ENCODE measurements at places on chromosomes 12 and 14.
A peak's percentile ranks its signal among the peaks of the same experiment; 100 is the strongest.

DNA sequence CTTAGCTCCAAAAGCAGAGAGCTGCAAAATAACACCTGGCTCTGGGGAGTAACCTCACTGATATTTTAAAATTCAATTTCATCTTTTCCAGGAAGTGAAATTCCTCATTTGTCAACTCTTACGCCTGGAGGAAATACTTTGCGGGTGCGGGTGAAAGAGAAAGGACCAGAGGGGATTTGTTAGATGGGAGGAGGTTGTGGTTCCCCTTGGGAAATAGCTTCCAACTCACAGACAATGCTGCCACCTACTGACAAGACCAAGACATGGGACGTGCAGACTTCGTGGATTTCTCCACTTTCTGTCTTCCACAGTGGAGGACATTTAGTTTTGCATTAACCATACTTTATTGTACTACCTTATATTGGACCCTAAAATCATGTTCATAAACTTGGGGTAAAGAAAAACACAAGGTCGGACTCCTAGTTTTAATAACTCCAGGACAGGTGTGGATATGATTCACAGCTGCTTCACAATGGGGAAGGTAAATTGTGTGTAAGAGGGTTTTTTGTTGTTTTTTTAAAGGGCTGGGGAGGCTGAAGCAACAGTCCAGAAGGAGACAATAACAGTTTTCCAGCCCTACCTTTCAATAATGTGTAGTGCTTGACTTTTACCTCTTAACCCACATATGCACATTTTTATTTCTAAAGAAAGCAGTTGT lies 10.8 kb downstream of the FBXL14 start:
- DNase-seq = peak; percentile 88

- no peak for DNase-seq
Measured at GRCh38 chr14:103130965-103131364, 7.7 kb downstream of the TNFAIP2 start.

DNA sequence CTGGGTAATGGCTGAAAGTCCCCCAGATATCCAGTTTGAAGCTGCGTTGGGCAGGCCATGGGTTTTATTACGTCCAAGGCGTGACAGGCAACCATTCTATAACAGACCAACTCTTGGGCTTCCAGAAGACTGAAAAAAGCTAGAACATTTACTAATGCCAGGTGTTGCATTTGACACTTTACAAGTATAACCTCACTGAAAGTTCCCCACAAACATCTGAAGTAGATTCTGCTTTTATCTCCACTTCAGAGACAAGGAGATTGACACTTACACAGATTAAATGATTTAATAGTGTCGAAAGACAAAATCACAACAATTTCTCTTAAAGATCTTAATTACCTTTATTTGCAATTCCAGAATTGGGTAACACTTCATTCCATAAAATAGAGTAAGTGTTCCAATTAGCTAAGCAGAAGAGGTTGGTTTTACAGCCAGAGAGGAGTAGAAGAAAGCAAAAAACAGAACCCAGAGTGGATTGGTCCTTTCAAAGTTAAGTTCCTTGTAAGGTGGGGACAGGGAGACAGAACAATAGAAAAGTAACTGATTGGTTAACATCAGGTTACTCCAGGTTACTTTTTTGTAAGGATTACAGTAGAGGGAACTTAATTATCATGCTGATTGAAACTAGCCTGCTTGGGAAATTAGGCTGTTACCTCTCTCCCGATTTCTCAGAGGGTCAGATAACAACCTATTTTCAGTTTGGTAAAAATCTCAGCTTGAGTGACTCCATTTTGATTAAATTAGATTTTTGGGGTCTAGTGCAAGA lies 11.3 kb downstream of the SOCS2 start:
- no peak for DNase-seq

GRCh38 chr12:84502907-84503787 lies 409.5 kb downstream of the SLC6A15 start:
- peak; percentile 52 for DNase-seq

GRCh38 chr12:93338598-93338997 lies 39.1 kb upstream of the NUDT4 start:
- no peak for DNase-seq

GRCh38 chr12:115648463-115648862 lies 629.0 kb downstream of the MED13L start:
- DNase-seq = no peak

- no peak for DNase-seq
Measured at GRCh38 chr12:109476807-109477184, 304 bp downstream of the KCTD10 start.

GRCh38 chr12:53887006-53887405 lies 51.6 kb upstream of the HOXC13 start:
- DNase-seq = no peak

DNA sequence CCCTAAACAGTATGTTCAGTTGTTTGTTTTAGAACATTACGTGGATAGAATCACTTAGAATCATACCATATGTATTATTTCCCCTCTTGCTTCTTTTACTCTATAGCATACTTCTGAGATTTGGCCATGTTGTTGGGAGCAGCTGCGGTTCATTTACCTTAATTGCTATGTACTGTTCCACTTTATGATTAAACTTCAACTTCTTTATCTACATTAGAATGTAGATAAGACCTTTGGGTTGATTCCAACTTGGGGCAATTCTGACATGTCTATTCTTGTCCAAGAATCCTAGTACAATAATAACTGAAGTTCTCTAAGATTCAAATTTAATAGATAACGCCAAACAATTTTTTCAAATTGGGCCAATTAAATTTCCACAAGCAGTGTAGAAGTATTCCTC lies 80.7 kb downstream of the GRIN2B start:
- no peak for DNase-seq

DNA sequence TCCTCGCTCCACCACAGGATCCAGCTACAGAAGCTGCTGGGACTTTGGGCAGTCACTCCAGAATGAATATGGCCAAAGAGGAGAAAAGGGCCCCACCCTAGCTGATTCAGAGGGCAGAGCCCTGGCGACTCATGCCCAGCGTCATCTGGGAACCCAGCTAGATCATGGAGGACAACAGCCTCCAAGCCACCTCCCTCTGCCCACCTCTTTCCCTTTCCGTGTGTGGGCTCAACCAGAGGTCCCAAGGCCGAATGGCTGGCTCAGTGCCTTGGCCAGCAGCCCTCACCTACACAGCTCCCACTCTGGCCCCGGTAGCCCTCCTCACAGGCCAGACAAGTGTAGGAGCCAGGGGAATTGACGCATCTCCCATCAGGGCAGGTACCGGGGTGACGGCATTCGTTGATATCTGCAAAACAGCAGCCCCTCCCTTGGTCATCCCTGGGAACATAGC lies 17.4 kb downstream of the ISCA2 start:
- no peak for DNase-seq

GRCh38 chr12:91513313-91513712 lies 330.7 kb upstream of the DCN start:
- DNase-seq = no peak

DNA sequence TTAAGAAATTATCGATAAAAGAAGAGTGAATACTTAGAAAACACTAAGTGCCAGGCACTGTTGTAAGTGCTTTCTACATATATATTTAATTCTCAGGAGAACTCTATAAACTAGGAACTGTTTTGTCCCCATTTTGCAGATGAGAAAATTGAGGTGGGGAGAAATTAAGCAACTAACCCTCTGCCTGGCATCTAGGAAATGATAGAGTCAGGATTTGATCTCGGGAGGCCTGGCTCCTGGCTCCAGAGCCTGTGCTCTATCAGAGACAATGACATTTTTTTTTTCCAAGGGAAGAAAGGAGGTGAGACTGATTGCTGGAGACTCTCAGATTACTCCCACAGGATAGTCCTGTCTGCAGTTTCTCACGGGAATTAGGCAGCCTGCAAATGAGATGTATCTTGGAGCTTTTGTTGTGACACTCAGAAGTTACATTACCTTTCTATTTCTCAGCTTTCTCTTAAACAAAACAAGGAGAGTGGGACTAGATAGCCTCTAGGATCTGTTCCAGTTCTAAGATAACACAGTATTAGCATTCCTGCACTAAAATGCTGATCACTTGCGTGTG lies 1.4 kb upstream of the FAM234B start:
- DNase-seq = no peak

- no peak for DNase-seq
Measured at GRCh38 chr12:29039013-29039412, 110.1 kb upstream of the FAR2 start.

DNA sequence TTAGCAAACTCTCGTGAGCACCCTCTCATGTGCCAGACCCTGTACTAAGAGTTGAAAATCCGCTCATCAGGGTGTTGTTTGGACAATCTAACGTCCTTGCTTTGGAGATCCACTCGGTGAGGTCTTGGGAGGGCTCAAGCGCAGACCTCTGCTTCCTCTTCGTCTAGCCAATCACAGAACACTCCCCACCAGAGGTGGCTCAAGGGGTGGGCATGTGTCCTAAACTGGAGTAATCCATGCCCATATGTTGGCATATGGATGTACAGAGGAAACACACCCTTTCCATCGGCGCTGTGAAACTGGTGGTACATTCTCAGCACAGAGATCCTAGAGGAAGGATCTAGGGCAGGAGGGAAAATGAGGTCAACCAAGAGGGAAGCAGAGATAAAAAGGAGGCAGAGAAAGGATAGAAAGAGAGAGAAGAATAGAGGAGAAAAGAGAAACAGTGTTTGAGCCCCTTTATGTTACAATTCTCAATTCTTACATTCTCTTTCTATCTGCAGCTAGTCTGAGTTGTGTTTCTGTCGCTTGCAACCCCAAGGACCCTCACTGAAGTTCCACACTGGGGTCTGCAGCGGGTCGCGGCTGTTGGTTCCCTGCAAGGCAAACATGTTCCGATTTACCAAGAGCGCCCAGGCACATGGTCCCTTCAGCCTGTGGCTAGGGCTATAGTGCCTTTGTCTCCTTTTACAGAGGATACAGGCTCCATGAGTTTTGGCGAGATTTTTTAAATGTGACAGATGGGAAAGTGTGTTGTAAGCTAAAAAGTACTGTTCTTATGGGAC lies 40.5 kb downstream of the DLK1 start:
- DNase-seq = no peak

GRCh38 chr12:102107970-102108369 lies 11.9 kb downstream of the NUP37 start:
- DNase-seq = no peak

- no peak for DNase-seq
Measured at GRCh38 chr14:101813171-101813759, 51.8 kb downstream of the PPP2R5C start.

- DNase-seq = no peak
Measured at GRCh38 chr12:2335109-2335508, 282.3 kb downstream of the CACNA1C start.

GRCh38 chr12:52335598-52336262 lies 14.5 kb upstream of the KRT83 start:
- no peak for DNase-seq

GRCh38 chr12:69341328-69341727 lies 6.9 kb upstream of the LYZ start:
- no peak for DNase-seq

DNA sequence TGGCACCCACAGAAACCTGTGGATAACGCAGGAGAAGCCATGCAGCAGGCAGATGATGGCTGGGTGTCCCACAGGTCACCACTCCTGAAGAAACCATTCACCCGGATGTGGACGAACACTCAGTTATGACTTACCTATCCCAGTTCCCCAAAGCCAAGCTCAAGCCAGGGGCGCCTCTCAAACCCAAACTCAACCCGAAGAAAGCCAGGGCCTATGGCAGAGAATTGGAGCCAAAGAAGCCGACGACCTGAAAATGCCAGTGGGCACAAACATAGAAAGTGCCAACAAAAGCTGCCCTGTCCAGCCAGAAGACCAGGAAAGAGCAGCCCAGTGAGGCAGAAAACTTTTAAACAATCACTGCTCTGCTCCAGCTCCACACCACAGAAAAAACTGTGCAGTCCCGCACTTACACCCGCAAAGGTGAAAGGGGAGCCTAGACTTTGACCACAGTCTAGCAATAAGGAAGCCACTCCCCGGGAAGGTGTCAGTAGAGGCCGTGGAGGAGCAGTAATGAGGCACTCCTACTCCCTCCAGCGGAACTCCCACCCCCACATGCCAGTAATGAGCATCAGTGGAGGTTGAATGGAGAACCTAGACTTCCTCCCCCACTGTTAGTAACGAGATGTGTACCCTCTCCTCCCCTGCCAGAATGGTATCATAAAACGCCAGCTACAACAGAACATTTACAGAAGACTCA lies 6.0 kb upstream of the ACVRL1 start:
- no peak for DNase-seq

- DNase-seq = no peak
Measured at GRCh38 chr12:43060742-43061141, 471.2 kb upstream of the PRICKLE1 start.

DNA sequence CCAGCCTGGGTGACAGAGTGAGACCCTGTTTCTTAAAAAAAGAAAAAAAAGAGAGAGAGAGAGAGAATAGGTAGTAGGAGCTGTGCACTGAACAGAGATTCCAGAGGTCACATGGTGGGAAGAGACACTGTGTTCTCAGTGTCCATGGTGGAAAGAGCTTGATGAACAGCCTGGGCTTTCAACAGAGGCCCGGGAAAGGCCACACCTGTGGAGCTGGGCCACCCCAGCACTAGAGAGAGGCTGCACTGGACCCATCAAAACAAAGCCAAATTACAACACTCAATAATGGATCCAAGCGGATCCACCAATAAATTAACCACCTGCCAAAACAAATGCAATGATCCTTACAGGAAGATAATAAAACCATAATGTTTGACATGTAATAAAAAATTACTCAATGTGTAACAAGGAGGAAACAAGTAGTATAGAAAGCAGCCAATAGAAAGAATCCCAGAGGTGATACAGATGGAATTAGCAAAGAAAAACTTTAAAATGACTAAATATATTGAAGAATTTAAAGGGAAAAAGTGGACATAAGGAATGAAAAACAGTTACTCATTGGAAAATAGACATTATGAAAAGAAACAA lies 44.8 kb upstream of the BCL2L14 start:
- DNase-seq = no peak

- DNase-seq = no peak
Measured at GRCh38 chr14:61033855-61034254, 52.8 kb downstream of the SLC38A6 start.

DNA sequence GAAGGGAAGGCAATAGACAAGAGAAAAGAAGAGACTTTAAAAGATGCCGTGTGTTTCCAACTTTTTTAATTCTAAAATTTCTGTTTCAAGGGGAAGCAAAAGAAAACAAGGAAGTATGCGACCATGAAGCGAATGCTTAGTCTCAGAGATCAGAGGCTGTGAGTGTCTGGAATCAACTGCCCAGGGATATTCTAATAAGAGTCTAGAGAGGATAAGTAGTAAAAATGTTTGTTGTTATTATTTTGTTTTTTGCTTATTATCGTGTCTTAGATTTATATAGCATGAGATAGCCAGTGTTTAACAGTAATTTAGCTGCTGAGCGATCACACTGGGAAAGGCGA lies 421 bp downstream of the FCF1 start:
- DNase-seq = no peak

- no peak for DNase-seq
Measured at GRCh38 chr12:106409878-106410277, 52.3 kb downstream of the POLR3B start.

Data from NCI-H146 (cell line).